Stimulated activated naive CD8-positive, alpha-beta T cell treated with anti-CD3 and anti-CD28 coated beads, Interleukin-15, amount 100 ng/mL, for 72 hours (primary cell): ENCODE measurements at places on chromosomes 2 and 18.

GRCh38 chr2:126803434-126803775 lies 95.3 kb upstream of the TEX51 start:
- DNase-seq, result no peak

- no peak for DNase-seq
Measured at GRCh38 chr2:125424266-125424785, 1231.6 kb upstream of the GYPC start.

DNA sequence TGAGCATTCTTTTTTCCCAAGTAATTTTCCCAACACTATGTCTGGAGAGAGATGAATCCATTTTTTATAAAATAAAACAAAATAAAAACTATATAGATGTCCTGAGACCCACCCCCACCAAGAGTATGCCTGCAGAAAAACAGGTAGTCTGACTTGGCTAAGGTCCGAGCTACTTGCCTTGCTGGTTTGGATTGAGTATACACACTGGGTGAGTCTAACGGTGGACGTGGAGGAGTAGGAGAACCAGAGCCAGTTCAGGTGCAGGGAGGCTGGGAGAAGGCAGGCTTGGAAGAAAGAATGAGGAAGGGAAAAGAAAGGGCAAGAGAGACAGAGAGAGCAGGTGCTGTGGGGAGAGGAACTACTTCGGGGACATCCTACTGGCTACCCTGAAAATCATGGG lies 21.3 kb upstream of the AFTPH start:
- DNase-seq, result no peak

GRCh38 chr2:20622731-20623130 lies 28.2 kb downstream of the HS1BP3 start:
- no peak for DNase-seq

- no peak for DNase-seq
Measured at GRCh38 chr2:18831916-18832510, 242.6 kb upstream of the NT5C1B start.

- no peak for DNase-seq
Measured at GRCh38 chr18:49028801-49029506, 78.2 kb upstream of the SMAD7 start.

DNA sequence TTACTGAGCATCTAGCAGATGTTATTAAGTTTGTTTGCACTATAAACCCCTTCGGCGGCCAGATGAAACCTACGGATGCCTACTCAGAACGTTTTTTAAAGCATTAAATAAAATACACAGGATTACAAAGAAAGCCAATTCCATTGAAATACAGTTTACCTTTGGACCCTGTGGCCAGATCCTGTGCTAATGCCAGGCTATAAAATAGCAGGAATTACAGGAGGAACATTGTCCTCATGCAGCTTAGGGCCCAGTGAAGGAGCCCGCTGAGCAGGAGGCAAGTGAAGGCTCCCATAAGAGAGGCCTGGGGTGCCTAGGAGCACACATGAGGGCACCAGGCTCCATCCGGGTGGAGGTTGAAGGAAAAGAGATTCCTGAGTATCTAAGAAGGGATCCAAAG lies 310.4 kb downstream of the MTX2 start:
- no peak for DNase-seq

DNA sequence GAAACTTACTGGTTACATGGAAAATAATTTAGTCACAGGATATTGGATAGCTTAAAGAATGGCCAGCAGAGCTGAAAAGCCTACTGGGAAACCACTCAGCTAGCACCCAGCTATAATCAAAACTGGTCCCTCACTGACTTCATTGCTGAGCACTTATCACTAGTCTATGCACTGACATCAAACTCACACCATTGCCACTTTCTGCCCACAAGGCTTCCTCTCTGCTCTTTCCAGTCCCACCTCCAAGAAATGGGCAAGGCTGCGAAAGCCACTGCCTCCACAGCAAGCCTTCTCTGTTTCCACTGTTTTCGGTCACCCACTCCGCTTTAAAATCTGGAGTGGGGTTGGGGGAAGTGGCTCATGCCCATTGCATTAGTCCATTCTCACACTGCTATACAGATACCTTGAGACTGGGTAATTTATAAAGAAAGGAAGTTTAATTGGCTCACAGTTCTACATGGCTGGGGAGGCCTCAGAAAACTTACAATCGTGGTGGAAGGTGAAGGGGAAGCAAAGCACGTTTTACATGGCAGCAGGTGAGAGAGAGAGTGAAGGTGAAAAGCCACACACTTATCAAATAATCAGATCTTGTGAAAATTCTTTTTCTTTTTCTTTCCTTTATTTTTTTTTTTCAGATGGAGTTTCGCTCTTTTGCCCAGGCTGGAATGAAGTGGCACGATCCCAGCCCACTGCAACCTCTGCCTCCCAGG lies 77.0 kb upstream of the CERS6 start:
- no peak for DNase-seq

DNA sequence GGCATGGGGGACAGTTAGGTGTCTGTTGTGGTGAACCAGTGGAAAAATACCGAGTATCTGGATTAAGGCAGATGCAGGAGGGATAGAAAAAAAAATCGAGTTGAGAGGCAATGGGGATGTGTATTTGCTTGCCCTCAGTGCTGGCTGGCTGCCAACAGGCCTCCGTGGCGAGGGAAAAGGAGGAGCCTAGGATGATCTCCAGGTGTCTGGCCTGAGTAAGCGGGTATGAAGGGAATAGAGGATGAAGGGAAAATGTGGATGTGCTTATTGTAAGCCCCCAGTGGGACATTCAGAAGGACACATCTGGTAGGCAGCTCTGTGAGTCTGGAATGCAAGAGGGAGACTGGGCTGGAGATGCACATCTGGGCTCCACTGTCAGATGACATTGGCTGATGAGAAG lies 22.8 kb downstream of the KCNS3 start:
- no peak for DNase-seq

- DNase-seq, result no peak
Measured at GRCh38 chr18:74455386-74455785, 1.7 kb downstream of the DIPK1C start.

DNA sequence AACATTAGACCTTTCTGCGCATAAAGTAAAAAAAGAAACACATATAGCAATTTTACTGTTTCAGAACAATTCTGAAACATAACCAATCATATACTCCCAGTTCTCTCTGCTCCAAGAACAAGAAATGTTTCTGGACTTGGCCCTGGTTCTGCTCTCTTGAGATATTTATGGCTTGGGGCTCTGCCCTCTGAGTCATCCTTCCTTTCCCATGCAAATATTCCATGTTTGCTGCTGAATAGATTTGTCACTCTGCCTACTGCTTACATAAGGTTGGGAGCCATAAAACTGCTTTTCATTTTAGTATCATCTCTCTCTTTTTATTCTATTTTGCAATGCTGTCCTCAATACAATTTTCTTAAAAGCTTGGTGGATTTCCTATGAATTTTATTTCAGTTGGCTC lies 499.6 kb upstream of the ACVR2A start:
- DNase-seq, result no peak

- DNase-seq, result no peak
Measured at GRCh38 chr2:224973112-224974016, 68.9 kb downstream of the DOCK10 start.

- no peak for DNase-seq
Measured at GRCh38 chr2:3672861-3673678, 15.1 kb downstream of the ALLC start.

DNA sequence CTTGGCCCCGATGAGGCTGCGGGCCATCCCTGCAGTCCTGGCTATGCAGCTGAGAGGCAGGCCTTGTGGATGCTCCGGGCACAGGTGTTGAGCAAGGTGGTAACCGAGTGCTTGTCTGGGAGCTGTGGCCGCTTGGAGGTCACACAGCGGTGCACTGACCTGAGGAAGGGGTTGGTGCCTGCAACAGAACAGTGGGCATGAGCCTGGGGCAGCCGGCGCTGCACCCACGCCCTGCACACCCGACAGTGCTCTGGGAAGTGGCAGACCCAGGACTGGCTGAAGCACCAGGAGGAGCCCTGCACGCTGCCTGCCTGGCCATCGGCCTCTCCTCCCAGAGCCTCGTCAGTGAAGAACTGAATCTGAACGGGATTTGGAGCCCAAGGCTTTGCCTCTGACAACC lies 8.2 kb upstream of the POTEE start:
- no peak for DNase-seq

DNA sequence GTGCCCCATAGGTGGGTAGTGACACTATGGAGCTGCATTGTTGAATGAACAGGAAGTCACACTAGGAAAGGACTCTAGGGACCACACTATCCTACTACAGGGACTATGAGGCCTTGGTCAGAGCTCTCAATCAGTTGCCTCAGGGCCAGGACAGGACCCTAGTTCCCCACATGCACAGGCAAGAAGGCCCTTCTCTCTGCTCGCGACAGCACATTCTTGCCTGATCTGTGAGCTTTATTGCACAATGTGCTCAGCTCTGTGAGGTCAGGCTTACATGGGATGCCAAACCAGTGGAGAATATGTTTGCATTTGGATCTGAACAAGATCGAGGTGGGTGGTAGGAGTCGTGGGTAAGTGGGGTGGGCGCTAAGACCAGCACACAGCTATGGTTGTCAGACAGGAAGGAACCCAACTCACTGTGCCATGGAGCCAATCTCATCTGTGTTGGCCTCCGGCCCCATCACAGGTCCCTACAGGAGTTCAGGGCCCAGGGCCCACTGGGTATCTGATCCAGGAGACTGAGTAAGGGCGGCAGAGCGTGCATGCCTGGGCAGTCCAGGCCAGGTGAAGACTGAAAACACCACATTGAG lies 8.0 kb downstream of the PCARE start:
- DNase-seq, result no peak

- no peak for DNase-seq
Measured at GRCh38 chr18:44518666-44519065, 162.0 kb upstream of the SETBP1 start.

- DNase-seq, result no peak
Measured at GRCh38 chr18:48993586-48993985, 42.8 kb upstream of the SMAD7 start.

DNA sequence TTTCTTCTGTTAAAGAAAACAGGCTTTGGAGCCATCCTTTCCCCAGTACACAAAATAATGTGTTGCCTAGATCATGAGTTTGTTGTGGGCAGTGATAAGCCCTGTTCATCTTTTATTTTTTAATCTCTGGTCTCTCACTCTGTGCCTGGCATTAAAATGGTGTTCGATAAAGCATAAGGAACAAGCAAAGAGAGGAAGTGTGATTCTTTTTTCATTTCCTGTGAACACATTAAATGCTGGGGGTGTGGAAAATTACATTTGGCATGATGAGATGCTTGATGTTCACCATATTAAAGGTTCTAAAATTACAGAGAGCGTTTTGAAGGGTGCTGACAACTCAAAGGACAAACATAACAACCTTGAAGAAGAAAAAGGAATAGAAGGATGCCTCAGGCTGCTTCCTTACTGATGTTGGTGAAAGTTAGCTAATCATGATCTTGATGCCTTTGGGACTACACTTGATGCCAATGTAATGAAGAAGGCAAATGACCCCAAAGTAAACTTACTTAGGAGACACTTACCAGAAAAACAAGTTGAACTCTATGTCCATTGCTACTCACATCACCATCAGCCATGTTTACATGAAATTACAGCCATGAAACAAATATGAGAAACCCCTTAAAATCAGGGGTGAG lies 33.0 kb downstream of the TMEFF2 start:
- no peak for DNase-seq

DNA sequence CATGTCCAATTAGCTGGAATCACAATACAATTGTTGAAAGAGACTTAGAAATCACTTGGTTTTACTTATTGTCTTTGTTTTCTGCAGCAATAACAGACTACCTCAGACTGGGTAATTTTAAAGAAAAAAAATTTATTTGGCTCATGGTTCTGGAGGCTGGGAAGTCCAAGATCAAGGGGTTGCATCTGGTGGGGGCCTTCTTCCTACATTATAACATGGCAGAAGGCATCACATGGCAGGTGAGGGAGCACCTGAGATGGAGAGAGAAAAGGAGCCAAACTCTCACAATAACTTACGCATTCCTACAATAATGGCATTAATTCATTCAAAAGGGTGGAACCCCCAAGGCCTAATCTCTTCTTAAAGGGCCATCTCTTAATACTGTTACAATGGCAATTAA lies 37.5 kb upstream of the KLHL14 start:
- DNase-seq, result no peak

GRCh38 chr2:111665551-111666116 lies 218.4 kb downstream of the ANAPC1 start:
- DNase-seq, result no peak

DNA sequence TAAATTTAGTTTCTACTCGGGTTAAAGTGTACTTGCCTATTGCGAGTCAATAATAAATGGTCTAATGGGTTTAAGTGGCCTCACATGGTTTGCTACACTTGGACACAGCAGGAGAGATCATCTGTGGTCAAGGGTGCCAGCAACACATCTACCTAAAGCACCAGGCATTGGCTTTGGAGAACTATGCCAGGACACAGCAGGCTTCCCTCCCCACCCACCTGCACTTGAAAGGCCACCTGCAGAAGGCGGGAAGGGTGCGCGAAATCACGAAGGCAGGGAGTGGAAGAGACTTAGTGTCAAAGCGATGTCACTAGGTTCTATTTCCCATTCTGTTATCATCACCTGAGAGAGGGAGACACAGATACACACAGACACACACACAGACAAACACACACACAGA lies 44.5 kb downstream of the MYT1L start:
- no peak for DNase-seq

DNA sequence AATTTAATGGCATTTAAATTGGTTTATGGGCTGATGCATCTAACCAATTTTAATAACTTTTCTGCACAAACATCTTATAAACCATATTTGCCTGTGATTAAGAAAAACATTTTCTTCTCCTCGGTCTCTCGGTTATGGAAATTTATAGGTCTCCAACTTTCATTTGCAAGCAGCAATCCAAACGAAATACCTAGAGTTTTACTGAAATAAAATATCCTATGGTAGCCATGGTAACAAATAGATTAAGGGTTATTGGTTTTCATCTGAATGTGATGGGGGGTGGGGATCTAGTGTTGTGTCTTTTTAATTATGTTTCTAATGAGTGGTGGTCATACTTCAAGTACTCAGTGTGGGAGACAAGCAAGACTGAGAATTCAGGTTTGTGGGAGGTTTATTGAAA lies 2.9 kb downstream of the KLHL29 start:
- no peak for DNase-seq

DNA sequence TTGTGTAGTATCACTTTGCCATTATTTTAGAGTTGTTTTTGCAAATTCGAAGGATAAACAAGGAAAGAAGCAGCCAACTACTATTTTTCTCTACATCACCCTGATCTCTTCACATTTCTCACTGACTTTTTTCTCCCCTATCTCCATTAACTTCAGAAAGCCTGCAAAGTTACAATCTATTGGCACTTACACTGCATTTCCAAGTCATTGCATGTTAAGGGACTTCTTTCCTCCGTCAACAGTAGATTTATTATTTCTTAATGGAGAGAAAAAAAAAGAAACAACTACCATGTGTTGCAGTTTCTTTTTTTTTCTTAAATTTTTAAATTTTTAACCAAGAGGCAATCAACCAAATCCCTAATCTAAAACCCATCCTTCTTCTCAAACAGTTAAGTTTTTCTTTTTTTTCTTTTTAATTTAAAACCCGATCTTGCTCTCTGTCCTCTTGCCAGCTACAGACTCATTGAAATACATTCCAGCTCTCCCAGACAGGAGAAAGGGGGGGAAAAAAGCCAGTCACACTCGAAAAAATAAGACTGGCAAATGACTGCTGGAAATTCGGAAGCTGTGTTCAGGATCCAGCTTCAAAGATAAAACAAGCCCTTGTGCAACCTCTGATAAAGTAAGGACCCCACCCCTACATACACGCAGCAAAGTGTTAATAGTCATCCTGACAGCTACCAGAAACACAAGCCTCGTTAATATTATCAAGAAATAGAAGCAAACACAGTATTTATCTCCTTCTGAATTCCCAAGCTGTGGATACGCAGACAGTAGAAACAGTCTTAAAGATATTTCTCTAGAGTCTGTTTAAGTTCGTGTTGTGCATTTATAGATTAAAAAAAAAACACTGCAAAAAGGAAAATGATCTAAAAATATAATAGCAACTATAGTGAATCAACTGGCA lies 1.3 kb downstream of the LRRTM4 start:
- DNase-seq, result no peak
